ENCODE measurements at places on chromosomes 13 and 19.

- no peak for DNase-seq
Observed at GRCh38 chr13:93862259-93862658, 617.2 kb downstream of the DCT start.

DNA sequence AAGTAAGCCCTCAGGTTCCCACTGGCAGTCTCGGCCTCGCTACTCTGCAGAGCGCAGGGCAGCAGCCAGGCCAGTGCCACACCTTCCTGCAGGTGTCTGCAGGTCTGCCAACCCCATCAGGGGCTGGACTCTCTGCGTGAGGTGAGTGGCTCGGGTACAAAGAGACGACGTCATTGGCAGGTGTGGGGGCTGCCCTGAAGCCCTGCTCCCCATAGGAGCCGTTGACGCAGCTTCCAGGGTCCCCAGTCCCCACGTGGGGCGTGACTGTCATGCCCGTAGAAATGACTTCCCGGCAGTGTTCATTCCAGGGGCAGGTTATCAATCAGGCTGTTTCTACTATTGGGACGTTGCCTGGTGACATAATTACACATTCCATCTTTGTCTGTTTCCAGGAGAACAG, 15.3 kb upstream of the GJB6 start:
- DNase-seq = no peak

DNA sequence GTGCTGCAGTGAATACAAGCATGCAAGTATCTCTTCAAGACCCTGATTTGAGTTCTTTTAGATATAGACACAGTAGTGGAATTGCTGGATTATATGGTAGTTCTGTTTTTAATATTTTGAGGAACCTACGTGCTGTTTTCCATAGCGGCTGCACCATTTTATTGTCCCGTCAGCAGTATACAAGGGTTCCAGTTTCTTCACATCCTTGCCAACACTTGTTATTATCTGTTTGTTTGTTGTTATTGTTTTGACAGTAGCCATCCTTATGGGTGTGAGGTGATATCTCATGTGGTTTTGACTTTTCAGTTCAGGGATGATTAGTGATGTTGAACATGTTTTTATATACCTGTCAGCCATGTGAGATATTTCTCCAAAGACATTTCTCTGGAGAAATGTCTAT, 53.2 kb downstream of the TNFRSF19 start:
- DNase-seq = no peak

GRCh38 chr19:53977991-53978731, 13.3 kb upstream of the CACNG6 start:
- peak; percentile 50 for DNase-seq

DNA sequence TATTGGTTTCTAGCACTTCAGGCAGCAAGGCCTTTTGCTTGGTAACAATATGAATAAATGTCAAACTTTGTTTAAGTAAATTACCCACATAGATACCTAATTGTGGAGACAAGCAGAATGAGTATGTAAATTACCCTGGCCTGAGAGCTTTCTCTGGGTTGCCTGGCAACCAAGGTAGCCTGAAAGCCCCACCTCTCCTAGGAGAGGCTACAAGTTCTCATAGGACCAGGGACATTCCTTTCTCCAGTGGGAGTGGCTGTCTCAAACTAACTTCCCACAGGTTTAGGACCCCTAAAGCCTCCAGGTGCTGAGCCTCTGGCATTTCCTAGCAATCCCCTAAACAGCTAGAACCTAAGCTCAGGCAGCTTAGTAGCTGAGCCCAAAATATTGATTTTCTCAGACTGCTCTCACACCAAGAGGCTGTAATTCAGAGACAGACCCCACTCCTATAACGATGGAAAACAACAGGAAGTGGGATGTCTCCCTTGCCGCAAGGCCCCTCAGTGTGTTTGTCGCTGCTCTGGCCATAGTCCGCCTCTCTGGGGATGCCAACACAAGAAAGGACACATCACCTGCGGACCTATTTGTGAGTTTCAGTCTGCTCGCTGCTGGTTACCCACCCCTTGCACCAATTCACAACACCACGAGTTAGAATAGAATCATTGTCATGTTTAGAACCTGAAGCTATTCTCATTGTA, 207.3 kb downstream of the DLEU7 start:
- no peak for DNase-seq

GRCh38 chr13:45781553-45782326, 69.8 kb downstream of the SIAH3 start:
- DNase-seq = no peak

- DNase-seq = no peak
Observed at GRCh38 chr13:77218274-77218673, 108.6 kb downstream of the MYCBP2 start.

GRCh38 chr13:110445722-110446574, 115.6 kb downstream of the RAB20 start:
- no peak for DNase-seq

DNA sequence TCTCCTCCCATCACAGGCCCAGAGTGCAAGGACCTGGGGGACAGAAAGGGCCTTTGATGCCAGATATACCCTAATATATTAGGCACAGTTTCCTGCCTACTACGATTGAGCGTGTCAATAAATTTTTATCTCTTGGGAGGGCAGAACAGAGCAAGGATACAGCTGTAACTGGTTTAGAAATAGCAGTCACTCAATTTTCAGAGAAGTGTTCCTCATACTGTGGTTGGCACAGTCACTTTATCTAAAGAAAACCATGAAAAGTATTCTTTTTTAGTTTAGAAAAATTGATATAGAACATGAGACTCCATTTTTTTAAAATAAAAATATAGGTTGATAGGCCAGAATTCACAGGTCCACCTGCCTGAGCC, 460 bp upstream of the ZNF155 start:
- no peak for DNase-seq

DNA sequence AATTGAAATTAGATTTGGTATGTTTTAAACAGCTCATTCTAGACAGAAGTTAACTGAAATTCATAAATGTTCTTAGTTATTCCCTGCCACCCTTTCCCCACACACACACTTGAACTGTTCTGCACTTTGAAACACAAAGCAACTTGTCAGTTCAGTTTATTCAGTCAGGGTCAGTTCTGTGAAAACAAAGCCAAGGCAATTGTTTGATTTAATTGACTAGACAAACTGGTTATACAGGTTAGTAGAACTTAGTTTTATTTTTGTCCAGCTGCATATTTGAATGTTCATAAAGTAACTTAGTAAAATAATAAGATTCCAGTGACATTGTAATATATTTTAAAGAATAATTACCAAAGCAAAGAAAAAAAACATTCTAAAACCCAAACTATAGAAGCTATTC, 98.3 kb upstream of the KLF5 start:
- no peak for DNase-seq

DNA sequence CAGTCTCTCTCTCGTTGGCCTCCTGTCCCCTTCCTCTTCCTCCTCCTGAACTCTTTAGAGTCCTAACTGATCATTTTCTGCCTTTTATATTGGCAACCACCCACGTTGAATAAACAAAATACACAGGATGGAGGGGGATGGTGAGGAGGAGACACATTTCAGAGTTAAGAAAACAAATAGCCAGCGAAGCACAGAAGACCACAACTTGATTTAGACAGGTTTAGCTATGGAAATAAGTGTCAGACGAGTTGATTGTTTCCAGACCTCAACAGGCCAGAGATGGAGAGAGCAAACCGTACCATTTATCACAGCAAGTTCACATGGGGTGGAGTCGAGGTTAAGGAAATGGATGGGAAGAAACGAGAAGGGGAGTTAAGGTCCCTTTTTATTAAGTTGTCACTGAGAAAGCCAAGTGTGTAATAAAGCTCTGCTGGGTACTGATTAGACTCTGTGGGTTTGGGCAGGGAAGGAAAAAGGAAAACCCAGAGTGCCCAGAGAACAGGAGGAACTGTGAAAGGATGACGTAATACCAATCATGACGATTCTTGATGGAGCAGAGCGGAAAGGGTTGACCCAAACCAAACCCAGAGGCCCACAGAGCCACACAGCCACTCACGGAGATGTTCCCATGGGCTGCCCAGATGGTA, 11.1 kb upstream of the SERP2 start:
- DNase-seq = no peak

GRCh38 chr19:57111329-57111644, 8.5 kb upstream of the USP29 start:
- DNase-seq = no peak

DNA sequence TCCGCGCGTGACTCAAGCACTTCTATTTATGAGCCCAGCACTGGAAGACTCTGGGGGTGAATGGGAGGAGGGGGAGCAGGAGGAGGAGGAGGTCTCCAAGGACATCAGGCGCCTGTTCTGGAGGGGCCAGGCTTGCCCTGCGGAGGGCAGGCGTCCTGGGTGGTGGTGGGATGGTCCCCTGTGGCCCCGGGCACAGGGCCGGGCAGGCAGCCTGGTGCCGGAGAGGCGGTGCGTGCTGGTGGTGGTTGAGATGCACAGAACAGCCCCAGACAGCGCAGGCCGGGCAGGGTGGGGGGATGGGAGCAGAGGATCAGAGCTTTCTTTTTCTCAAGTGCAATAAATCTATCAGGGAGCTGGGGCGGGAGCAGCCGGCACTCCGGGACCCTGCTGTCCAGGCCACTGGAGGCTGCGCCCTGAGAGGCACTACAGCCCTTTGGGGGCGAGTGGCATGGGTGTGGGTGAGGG, 14.0 kb downstream of the NKPD1 start:
- no peak for DNase-seq

- no peak for DNase-seq
Observed at GRCh38 chr19:2186071-2186846, 22.5 kb downstream of the DOT1L start.

DNA sequence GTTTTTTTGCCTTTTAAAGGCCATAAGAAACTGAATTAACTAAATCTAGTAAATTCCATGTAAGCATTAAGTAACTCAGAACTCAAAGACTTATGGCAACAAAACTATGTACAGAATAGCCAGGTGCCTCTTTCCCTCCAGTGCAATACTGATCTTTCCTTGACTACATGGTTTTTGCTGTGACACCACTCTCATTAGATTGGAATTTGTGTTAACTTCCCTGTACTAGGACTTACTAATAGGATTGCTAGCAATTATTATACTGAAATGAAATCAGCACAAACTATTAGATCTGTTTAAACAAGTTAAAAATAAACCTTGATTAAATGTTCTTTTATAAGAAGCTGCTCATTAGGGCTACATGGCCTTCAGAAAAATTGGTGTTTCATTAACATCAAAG, 96.3 kb downstream of the DACH1 start:
- DNase-seq = no peak

- DNase-seq = no peak
Observed at GRCh38 chr13:95020298-95020987, 280.8 kb downstream of the ABCC4 start.

GRCh38 chr13:110422913-110423688, 116.0 kb downstream of the COL4A2 start:
- no peak for DNase-seq

DNA sequence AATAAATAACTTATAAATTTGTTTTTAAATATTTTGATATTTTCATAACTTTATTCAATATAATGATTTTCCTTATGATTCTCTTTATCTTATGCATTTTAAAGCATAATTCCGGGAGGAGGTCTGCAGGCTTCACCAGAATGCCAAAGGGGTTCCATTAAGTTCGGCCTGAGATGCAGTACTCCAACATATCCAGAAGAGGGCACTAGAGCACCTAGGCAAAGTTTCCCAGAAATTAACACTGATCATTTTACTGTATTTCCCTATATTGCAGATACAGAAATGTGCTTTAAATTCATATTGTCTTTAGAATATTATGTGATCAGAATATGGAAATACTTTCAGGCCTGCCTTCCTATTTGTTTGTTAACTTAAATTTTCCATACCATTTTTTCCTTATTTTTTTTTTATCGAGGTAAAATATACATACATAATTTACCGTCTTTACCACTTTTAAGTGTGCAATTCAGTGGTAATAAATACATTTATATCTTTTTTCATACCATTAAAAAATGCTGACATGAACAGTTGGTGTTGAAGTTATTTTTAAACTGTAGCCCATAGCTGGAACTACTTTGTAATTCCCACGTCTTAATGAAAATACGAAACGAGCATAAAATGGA, 58.9 kb upstream of the TM9SF2 start:
- DNase-seq = no peak

DNA sequence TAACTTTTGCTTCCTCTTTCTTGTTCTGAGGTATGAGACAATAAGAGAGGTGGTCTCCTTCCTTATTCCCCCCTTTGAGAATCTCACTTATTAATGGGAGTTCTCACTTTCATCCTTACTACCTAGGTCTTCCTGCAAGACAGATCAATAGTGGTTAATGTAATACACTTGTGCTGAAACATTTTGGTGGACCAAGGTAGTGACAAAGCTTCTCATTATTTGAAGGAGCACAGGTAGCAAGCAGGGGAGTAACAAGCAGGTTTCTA, 17.9 kb downstream of the ZNF700 start:
- DNase-seq = no peak

GRCh38 chr19:11924886-11925650, at the start of gene ZNF700:
TSS of gene ZNF700 (plus strand) at chr19:11925107. CDS start at chr19:11925211, 104 bp downstream.
- peak; percentile 90 for DNase-seq

GRCh38 chr13:71513411-71514033, 353.5 kb downstream of the DACH1 start:
- DNase-seq = no peak

DNA sequence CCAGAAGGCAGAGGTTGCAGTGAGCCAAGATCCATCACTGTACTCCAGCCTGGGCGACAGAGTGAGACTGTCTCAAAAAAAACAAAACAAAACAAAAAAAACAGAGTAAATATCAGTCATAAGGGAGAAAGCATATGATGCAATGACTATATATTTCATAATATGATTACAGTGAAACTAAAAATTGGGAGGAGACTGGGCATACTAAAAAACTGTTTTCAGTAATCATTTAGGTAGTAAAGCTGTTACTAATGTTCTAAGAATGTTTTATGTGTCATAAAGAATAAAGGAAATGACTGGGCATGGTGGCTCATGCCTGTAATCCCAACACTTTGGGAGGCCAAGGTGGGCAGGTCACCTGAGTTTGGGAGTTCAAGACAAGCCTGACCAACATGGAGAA, 15.9 kb downstream of the ZNF573 start:
- DNase-seq = no peak

GRCh38 chr19:11722414-11722813, 16.3 kb downstream of the ZNF823 start:
- no peak for DNase-seq

DNA sequence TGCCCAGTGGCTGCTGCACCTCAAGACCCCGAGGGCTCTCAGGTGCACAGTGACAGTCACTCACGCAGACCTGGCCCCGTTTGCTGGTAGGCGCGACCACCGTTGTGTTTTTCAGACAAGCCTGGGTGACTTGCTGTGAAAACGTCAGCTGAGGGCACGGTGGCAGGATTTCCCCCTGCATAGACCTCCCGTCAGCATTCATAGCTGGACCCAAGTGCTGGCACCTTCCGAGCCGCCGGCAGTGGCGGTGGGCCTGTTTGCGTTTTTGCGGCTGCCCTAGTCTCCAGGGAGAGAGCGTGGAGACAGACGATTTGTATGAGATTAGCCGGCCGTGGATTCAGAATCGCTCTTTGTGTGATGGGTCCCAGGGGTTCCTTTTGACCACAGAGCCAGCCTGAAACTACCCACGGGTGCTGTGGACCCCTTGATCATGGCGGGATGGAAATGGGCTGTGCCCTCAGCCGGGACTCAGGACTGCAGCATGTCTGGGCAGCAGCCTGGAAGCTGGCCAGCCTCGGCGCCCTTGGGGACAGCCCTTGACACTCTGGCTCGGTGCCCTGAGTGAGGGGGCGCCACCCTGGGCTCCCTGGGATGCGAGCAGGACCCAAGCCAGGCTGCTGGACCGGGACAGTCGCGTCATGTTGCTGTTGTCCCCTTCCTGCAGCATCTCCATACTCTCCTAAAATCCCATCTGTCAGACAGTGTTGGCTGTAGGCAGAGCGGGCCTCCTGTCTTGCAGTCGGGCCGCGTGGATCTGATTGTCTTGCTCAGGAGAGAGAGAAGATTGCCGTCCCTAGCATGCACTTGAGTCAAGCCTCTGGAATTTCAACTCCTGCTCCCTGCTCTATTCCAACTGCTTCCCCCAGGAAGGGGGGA, 8.6 kb downstream of the KDM4B start:
- DNase-seq = no peak
